ENCODE measurements at places on chromosomes 5 and 9.

- no peak for DNase-seq
Observed at GRCh38 chr9:26802921-26803320, 89.7 kb downstream of the CAAP1 start.

DNA sequence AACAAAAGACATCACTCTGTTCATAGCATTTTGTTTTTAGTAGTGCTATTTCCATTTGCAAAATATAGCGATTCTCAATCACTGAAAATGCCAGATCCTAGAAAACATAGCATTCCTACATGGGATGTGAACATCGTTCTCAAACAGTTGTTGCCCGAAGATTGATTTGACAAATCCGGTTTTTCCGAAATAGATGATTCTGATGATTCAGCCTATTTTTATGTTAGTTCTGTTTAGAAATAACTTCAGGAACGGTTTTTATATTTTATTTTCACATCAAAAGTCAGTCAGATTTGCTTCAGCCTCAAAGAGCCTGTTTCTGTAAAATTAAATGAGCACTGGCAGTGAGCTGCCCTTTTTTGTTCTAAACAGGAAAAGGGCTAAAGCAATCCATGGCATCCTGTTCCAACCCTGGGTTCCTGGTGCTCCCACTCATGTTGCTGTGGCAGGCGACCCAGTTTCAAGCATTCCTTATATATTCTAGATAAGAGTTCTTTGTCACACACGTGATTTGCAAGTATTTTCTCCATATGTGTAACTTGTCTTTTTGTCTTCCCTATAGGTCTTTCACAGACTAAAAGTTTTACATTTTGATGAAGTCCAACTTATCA is 14.2 kb upstream of the PSIP1 start:
- DNase-seq = no peak

- no peak for DNase-seq
Observed at GRCh38 chr5:153187503-153187902, 303.0 kb upstream of the GRIA1 start.

DNA sequence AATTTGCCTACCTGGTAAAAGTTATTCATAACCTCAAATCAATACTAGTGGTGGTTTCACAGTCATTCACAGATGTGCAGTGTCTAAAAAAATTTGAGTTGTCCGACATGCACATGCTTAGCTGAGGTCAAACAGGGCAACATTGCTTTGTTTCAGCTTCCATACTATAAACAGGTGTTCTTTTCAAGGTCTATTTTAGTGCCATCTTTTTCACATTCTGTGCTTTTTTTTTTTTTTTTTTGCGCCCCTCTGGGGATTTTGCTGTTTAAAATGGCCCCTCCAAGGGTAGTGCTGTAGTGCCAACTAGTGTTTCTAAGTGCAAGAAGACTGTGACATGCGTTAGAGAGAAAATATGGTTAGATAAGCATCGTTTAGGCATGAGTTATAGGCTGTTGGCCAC is 14.5 kb downstream of the PHAX start:
- no peak for DNase-seq

GRCh38 chr9:83986765-83987401 is 6.3 kb downstream of the RMI1 start:
- no peak for DNase-seq

DNA sequence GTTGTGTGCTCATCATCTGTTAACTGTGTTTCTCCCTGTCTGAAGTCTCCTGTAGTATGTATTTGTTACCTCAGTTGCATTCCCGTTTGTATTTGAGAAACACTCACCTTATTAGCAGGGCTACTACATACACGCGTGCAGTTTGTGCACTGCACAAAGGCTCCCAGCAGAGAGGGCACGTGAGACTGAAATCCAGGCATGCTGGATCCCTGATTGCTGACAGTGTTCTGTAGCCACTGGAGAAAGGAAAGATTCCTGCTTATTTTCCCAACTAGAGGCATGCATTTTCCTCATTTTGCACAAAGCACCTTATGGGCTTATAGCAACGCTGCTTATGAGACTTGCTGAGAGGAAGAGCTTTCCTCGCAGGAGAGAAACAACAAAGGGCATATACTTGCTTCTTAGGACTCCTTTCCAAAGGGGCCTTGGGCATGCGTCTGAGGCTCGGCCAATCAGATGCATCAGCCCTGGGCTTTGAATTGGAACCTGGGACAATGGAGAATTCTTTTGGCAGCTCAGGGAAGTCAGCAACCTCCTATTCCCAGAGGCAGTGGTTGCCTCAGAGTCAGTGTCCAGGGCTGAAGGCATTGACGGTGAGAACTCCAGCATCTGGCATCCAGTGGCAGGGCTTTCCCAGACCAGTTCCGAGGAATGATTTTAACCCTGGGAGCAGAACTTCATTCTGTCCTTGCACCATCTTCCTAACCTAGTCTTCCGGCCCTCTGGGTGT is 9.9 kb upstream of the MEGF10 start:
- no peak for DNase-seq

GRCh38 chr5:120464627-120465435 is 731 bp downstream of the PRR16 start:
- no peak for DNase-seq

DNA sequence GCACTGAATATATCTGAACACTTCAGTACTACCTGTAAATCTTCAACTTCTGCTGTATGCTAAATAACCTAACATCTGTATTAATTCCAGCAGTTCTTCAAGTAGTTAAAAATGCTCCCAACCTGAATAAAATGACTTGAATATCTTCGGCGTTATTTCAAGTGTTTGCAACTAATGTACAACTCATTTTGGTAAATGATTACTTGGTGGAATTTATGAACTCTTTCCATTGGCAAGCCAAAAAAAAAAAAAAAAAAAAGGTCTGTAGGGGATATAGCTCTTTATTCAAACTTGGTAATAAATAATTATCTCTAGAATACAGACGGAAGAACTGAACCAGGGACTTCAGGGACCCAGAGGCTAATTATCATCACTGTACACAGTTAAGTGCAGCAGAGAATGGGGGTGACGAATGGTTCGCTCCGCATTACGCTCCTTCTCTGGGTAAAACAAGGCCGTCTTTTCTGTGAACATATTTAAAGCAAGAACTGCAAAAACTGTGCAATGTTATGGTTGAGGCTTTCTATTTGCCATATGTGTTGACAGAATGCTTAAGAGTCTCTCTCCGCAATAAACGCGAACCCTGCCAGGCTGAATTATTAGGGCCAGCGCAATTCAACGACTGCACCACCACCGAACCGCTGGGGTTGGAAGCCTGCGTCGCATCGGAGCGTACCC is 1.9 kb upstream of the ERBIN start:
- no peak for DNase-seq

- no peak for DNase-seq
Observed at GRCh38 chr5:33929925-33930690, 6.1 kb upstream of the RXFP3 start.

DNA sequence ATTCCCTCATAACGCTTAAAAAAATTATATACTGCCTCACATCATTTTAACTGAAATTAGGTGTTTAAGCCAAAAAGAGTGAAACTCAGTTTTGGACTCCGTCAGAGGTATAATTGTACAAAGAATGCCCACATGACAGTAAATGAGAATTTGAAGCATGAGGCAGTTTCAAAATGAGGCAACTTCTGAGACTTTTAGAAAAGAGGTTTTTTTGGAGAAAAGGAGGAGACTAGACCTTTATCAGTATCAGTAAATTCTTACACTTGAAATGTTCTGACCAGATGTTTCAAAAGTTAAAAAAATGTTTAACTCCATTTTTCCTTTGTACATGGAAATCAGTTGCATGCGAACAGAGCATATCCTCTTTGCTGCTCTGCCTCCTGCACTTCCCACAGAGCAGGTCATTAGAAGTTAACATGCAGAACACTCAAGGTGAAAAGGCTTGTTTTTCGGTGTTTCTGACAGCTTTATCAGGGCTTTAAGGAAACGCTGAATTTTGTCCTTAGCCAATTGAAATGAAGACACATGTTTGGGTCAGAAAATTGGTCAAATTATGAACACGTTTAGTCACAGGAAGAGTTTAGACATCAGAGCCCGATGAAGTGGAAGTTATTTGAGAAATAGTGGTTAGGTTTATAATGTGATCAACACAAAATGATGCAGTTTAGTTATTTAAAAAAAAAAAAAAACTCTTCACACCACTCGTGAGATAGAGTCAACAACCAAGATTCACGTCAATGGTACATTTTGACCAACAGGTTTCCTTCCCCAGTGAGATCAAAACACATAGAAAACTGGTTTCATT is 59.5 kb downstream of the PIK3R1 start:
- peak; percentile 79 for DNase-seq

- DNase-seq = no peak
Observed at GRCh38 chr5:157888814-157889532, 30.0 kb upstream of the CLINT1 start.

- DNase-seq = no peak
Observed at GRCh38 chr9:7210854-7211637, 453.3 kb downstream of the KDM4C start.

DNA sequence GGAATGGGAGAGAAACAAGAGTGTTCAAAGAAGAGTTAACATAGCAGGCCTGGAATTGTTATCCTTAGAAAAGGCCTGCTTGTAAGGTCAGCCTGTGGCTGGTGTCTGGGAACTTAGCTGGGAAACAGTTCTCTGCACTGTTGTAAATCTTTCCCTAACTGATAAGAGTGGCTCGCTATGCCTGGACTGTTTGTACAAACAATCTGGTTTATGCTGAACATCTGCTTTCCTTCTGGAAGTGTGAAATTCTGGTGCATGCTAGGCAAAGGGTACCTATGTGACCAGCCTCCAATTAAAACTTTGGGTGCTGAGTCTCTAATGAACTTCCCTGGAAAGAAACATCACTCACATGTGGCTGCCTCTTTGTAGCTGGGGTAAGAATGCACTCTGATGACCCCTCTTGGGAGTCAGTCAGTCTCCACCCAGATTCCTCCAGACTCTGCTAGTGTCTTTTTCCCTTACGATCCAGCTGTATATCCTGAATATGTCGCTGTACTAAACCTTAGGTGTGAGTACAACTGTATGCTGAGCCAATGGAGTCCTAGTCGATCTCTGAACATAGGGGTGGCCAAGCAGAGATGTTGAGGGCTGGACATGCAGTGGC is 16.5 kb downstream of the SPARC start:
- DNase-seq = no peak

DNA sequence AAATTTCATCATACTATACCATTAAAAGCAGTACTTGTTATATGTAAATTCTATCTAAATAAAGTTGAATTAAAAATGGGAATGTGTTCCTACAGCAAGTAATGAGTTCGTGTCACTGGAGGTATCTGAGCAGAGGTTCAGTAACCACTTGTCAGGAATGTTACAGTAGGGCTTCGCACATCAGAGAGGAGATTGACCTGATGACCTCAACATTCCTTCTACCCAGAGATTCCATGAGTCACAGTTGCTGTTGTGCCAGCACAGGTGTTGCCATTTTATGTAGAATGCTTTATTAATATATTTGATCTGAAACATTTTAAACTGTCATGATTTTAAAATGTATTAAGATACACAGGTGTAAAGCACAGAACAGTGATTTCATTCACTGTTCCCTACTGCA is 60.3 kb downstream of the STX17 start:
- no peak for DNase-seq

DNA sequence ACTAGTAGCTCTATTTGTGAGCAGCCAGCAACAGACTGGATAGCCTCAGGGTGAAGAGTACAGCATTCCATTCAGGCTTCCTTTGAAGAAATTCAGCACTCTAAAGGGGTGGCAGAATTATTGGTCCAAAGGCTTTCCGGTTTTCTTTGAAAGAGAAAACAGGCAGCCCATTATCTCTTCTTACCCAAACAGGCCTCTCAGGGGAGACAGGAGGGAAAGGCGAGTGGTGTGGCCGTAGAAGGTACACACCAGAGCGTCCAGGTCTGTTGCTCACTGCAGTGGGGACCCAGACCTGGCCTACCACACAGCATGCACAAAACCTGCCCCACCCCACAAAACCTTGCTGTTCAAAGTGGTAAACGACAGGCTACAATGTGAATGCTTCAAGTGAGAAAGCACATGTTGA is 83.3 kb downstream of the ZNF608 start:
- DNase-seq = no peak

DNA sequence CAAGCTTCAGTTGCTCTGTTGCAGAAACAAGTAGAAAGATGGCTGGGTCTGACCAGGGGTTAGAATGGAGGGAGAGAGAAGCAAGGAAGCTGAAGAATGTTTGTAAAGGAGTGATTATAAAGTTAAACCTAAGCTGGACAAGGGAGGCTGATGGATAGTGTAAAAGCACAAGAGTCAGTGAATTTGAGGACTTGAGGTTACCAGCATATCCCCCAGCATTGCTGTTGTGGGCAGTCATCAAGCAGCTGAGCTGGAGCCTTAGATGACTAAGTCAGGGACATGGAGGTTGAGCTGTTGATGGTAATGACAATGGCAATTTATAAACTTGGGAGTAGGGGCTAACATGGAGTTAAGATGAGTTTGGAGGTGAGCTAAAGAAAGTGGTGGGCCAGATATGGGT is 131.5 kb downstream of the ERCC6L2 start:
- DNase-seq = no peak

- DNase-seq = no peak
Observed at GRCh38 chr9:115148721-115149120, 30.8 kb upstream of the TNC start.

GRCh38 chr9:105959531-105959930 is 265.2 kb downstream of the TMEM38B start:
- no peak for DNase-seq

DNA sequence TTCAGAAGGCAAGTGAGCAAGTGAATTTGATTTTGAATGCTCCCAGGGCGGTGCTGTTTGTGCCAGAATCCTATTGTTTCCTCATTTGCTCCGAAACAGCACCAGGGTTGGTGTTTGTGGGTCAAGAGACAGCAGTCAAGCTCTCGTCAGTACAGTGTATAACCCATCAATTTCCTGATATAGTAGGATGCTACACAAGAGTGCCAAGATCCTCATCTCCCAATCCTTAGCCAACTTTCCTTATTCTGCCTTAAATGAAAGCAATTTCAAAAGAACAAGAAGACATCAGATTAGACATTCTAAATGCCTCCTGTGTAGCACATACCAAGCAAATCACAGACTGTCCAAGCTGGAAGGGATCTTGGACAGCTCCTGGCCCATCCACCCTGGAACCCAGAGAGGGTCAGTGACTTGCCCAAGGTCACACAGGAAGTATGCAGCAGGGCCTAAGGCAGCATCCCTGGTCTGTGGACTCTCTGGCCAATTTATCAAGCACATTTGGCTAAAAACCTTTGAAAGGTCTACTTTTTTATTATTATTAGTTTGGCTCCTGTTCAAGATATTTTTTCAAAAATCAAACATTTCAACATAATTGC is 4.5 kb downstream of the WHRN start:
- DNase-seq = no peak

- no peak for DNase-seq
Observed at GRCh38 chr5:36928947-36929346, 52.4 kb downstream of the NIPBL start.
